ENCODE measurements at places on chromosomes 1 and 21.

DNA sequence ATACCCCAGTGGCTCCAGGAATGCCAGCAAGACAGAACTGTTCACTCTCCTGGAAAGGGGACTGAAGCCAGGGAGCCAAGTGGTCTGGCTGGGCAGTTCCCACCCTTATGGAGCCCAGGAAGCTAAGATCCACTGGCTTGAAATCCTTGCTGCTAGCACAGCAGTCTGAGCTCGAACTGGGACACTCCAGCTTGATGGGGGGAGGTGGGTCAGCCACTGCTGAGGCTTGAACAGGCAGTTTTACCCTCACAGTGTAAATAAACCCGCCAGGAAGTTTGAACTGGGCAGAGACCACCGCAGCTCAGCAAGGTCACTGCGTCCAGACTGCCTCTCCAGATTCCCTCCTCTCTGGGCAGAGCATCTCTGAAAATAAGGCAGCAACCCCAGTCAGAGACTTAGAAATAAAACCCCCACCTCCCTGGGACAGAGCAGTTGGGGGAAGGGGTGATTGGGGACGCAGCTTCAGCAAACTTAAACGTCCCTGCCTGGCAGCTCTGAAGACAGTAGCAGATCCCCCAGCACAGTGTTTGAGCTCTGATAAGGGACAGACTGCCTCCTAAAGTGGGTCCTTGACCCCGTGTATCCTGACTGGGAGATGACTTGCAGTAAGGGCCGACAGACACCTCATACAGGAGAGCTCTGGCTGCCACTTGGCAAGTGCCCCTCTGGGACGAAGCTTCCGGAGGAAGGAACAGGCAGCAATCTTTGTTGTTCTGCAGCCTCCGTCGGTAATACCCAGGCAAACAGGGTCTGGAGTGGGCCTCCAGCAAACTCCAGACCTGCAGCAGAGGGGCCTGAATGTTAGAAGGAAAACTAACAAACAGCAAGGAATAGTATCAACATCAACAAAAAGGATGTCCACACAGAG is 568.4 kb downstream of the PLA2G4A start:
- DNase-seq = no peak

GRCh38 chr1:12654004-12654567 is 10.2 kb downstream of the AADACL4 start:
- DNase-seq = no peak

GRCh38 chr1:118786454-118787155 is 201.5 kb downstream of the TBX15 start:
- no peak for DNase-seq

DNA sequence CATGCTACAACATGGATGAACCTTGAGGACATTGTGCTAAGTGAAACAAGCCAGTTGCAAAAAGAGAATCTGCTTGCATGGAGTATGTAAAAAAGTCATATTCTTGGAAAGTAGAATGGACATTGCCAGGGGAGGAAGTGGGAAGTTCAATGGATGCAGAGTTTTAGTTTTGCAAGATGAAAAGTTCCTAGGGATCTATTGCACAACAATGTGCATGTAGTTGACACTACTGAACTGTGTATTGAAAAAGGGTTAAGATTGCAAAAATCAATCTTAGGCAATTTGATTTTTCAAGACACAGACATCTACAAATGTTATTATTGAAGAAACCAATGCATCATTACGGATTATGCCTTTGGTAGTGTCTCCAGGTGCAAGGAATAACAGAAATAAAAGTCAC is 50.3 kb upstream of the MAGI3 start:
- DNase-seq = no peak

DNA sequence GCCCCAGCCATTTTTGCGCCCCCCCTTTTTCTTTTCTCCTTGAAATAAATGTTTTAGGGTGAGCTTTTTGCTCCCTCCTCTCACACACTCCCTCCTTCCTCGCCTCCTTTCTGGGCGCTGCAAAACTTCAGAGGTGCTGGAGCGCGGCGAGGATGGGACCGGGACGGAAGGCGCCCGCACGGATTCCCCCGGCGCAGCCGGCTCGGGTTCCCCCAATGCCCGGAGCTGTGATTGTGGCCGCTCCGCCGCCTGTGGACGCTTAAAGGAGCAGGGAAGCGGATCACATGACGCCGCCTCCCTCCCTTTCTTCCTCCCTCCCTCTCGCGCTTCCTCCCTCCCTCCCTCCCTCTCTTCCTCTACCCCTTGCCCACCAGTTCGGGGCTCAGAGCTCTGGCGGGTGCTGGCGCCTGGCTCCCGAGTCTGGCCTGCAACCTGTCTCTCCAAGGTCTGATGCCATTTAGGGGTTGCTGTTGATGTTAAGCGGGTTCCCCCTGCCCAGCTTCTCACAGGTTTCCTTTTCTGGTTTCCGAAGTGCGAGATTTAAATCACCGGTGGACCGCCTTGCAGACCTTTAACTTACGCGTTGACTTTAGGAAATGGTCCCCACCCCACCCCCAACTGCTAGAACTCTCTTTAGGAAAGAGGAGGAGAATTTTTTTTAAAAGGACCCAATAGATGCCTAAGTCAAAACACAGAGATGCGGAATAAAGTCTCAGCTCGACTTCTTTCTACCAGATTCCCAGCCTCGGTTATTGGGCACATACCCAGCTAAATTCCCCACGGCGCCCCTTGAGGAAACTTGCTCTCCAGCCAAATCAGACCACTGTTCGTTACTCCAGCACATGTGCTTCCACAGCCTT is at the start of gene WLS:
WLS (minus strand) TSS at position 235 of the 860 bp plus-strand sequence; CDS start at position 11, 224 bp downstream.
- no peak for DNase-seq

GRCh38 chr1:94026619-94027380 is 94.1 kb downstream of the ABCA4 start:
- no peak for DNase-seq

- no peak for DNase-seq
Observed at GRCh38 chr1:111911061-111911460, 78.4 kb downstream of the KCND3 start.

DNA sequence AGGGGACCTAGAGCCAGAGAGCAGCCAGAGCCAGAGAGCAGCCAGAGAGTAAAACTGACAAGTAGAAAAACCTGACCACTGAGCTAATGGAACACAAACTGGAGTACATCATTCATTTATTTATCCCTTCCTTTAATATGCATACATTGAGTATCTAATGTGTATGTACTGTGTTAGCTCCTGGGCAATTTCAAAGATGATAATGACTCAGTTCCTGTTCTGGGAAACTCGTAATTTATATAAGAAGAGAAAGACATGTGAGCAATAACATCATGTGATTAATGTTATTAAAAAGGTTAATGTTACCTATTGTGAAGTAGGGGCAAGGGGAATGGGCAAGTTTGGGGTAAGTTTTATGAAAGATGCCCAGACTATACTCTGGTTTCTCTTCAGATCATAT is 199.9 kb downstream of the TNR start:
- DNase-seq = no peak

- DNase-seq = no peak
Observed at GRCh38 chr21:32567626-32568025, 17.7 kb downstream of the TCP10L start.

DNA sequence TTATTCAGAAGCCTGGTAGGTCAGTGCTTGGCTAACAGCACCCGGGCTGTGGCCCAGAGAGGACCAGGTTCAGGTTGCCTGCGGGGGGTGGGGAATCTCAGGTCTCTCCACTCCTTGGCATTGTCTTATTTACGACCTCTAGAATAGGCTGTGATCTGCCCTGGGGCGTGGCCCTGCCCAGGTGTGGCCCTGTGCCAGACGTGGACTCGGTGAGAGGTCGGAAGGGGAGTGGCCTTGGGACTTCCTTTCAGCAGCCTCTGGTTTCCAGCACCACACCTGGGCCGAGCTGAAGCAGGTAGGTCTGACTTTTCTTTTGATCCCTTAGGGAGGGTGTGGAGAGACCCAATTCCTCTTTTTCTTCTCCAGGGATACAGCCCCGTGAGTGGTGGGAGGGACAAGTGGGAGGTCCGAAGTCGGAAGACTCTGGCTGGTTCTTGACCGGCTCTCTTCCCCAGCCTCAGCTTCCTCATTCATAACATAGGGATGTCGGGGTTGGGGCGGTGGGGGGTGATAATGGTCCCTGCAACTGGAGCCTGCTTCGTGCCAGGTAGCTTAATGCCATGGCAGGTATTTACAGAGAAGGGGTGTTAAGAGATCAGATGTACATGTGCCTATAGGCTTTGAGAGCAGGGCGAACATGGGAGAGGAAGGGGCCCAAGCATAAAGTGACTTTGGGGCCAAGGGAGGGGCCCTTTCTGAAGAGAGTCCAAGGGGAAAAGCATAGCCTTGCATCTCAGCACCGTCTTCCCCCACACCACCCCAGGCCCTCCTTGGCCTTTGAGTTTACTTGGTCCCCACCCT is 16.5 kb downstream of the ACOT11 start:
- DNase-seq = no peak
